ENCODE measurements at places on chromosomes 4 and X. TPM values are rescaled to one million over a fixed set of nuclear protein-coding genes. Genes with fewer than 3 reads are reported as not detected.
A peak's percentile ranks its signal among the peaks of the same experiment; 100 is the strongest.

- H3K27me3 ChIP-seq = peaks cover 27% of the 10 kb centered on the region
- no peak overlapping the region for H3K27ac ChIP-seq
- no peak overlapping the region for H3K4me3 ChIP-seq
- H3K4me1 ChIP-seq = no peaks in the 10 kb centered on the region
- DNase-seq = no peak
Observed at GRCh38 chr4:185096032-185096653, 46.9 kb upstream of the SLC25A4 start.

- H3K4me1 ChIP-seq = no peaks in the 10 kb centered on the region
- no peak overlapping the region for H3K4me3 ChIP-seq
- no peak overlapping the region for H3K27ac ChIP-seq
- DNase-seq = no peak
- H3K36me3 ChIP-seq = no peaks in the 10 kb centered on the region
Observed at GRCh38 chrX:13816176-13816575, 717 bp downstream of the GPM6B start.

- DNase-seq = no peak
- no peaks in the 10 kb centered on the region for H3K36me3 ChIP-seq
- H3K27ac ChIP-seq = no peak overlapping the region
- no peak overlapping the region for H3K4me3 ChIP-seq
- H3K4me1 ChIP-seq = no peaks in the 10 kb centered on the region
Observed at GRCh38 chrX:116872931-116873330, 410.2 kb upstream of the CT83 start.

DNA sequence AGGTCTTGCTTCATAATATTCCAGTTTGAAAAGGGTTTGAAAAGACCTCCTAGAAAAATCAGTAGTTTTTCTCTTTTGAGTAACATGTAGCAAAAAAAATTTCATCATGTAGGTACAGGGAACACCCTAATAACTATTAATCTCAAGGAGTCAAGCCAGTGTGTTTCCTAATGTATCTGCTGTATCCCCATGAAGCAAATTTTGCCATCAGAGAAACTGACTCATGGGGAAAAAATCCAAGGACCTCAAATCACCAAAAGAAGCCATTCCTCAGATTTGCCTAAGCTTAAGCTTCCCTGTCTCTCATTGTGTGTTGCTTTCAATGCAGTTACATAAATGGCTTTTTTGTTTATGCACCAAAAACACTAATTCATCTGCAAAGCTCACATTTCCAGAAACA is 29.7 kb downstream of the F9 start:
- H3K27me3 ChIP-seq = peaks cover 3% of the 10 kb centered on the region
- H3K36me3 ChIP-seq = no peaks in the 10 kb centered on the region
- H3K4me1 ChIP-seq = no peaks in the 10 kb centered on the region
- DNase-seq = no peak

The TNIP3 gene
- total RNA-seq = not detected

- H3K4me3 ChIP-seq = no peak overlapping the region
- H3K4me1 ChIP-seq = peaks cover 27% of the 10 kb centered on the region
- no peaks in the 10 kb centered on the region for H3K36me3 ChIP-seq
- no peak for DNase-seq
- H3K27me3 ChIP-seq = peaks cover 8% of the 10 kb centered on the region
Observed at GRCh38 chr4:99403380-99404184, 31.6 kb downstream of the ADH7 start.

DNA sequence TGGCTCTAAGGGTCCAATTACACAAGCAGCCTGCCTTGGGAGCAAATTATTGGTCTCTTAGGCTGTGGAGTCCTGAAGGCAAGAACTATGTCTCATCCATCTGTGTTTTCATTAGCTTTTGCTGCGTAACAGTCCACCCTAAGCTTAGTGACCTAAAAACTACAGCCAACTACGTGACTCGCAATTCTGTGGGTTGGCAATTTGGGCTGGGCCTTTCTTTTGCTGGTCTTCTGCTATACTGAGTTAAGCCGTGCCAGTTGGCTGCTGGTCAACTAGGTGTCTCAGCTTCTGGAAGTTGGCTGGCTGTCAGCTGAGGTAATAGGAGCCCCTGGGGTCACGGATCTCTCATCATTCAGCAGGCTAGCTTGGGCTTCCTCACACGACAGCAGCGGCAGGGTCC is 205.6 kb upstream of the S100G start:
- no peaks in the 10 kb centered on the region for H3K27me3 ChIP-seq
- no peak for DNase-seq
- H3K27ac ChIP-seq = no peak overlapping the region
- peaks cover 11% of the 10 kb centered on the region for H3K4me1 ChIP-seq
- no peak overlapping the region for H3K4me3 ChIP-seq

The CLDN22 gene
- total RNA-seq = not detected

- H3K27me3 ChIP-seq = no peaks in the 10 kb centered on the region
- H3K27ac ChIP-seq = no peak overlapping the region
- DNase-seq = no peak
- H3K4me3 ChIP-seq = no peak overlapping the region
- H3K36me3 ChIP-seq = peaks cover 9% of the 10 kb centered on the region
Observed at GRCh38 chr4:146488495-146489174, 33.1 kb downstream of the SLC10A7 start.

- no peak overlapping the region for H3K27ac ChIP-seq
- DNase-seq = no peak
- no peak overlapping the region for H3K4me3 ChIP-seq
- peaks cover 31% of the 10 kb centered on the region for H3K4me1 ChIP-seq
- no peaks in the 10 kb centered on the region for H3K27me3 ChIP-seq
Observed at GRCh38 chr4:123257591-123257990, 139.0 kb upstream of the SPRY1 start.

The CTPS2 gene
- total RNA-seq = 39.7 TPM

- H3K4me3 ChIP-seq = no peak overlapping the region
- H3K27ac ChIP-seq = no peak overlapping the region
- peak; percentile 27 for DNase-seq
- peaks cover 41% of the 10 kb centered on the region for H3K27me3 ChIP-seq
- H3K36me3 ChIP-seq = no peaks in the 10 kb centered on the region
Observed at GRCh38 chr4:7396186-7396910, 38.4 kb downstream of the PSAPL1 start.

The SMR3B gene
- total RNA-seq = not detected

The SSX3 gene
- not detected for total RNA-seq

GRCh38 chrX:108557580-108557979 is 117.9 kb downstream of the COL4A5 start:
- no peak overlapping the region for H3K27ac ChIP-seq
- peaks cover 15% of the 10 kb centered on the region for H3K4me1 ChIP-seq
- no peak for DNase-seq

The FOXR2 gene
- not detected for total RNA-seq

DNA sequence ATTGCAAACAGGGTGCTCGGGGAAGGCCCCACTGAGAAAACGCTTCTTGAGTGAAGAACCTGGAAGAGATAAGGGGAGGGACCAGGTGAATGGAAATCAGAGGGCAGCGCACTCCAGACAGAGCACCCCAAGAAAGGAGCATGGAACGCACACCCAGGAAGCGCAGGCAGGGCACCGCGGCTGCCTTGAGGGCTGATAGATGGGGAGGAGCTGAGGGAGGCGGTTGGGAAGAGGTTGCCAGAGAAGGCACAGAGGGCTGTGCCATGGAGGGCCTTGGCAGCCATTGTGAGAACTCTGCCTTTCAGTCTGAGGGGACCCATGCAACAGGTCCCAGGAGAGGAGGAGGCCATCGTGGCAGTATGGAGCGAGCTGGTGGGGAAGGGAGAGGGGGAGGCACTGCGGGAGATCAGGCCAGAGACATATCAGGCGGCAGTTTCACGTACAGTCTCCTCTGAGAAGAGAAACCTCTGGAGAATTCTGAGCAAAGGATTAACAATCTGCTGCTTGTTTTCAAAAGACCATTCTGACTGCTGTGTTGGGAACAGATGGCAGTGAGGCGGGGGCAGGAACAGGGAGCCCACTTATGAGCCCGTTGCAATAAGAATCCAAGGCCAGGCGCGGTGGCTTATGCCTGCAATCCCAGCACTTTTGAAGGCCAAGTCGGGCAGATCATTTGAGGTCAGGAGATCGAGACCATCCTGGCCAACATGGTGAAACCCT is 83.7 kb downstream of the PCYT1B start:
- H3K27me3 ChIP-seq = no peaks in the 10 kb centered on the region
- no peak overlapping the region for H3K27ac ChIP-seq
- H3K4me1 ChIP-seq = peaks cover 11% of the 10 kb centered on the region
- no peaks in the 10 kb centered on the region for H3K36me3 ChIP-seq

GRCh38 chrX:11929476-11929875 is 171.4 kb downstream of the MSL3 start:
- no peaks in the 10 kb centered on the region for H3K36me3 ChIP-seq
- H3K27ac ChIP-seq = no peak overlapping the region
- no peaks in the 10 kb centered on the region for H3K4me1 ChIP-seq
- H3K27me3 ChIP-seq = no peaks in the 10 kb centered on the region

The OPRPN gene
- total RNA-seq = not detected

- no peaks in the 10 kb centered on the region for H3K27me3 ChIP-seq
- no peak for DNase-seq
- H3K27ac ChIP-seq = no peak overlapping the region
- H3K4me1 ChIP-seq = peaks cover 3% of the 10 kb centered on the region
- no peaks in the 10 kb centered on the region for H3K36me3 ChIP-seq
Observed at GRCh38 chrX:134929808-134930207, 61.0 kb upstream of the SMIM10 start.

DNA sequence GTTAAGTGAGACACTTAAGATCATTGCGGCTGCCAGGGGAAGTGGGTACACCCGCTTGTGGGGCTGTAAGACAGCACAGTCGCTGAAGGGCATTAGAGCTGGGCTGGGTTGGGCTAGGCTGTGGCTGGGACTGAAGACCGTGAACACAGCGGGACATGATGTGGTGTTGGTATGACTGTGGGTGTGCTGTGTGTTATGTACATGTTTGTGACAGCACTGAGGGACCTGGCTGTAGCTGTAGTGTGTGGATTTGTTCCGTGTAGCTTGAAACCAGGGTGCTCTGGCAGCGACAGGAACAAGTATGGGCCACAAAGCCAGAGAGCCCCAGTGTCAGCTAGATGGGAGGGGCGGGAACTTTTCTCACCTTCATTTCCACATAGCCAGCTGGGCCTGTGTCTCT is 82.1 kb downstream of the NHSL2 start:
- H3K36me3 ChIP-seq = no peaks in the 10 kb centered on the region
- no peaks in the 10 kb centered on the region for H3K27me3 ChIP-seq
- no peak for DNase-seq
- H3K4me3 ChIP-seq = no peak overlapping the region
- H3K27ac ChIP-seq = no peak overlapping the region
- H3K4me1 ChIP-seq = peaks cover 50% of the 10 kb centered on the region

GRCh38 chr4:153905231-153905630 is 116.3 kb upstream of the SFRP2 start:
- H3K36me3 ChIP-seq = no peaks in the 10 kb centered on the region
- H3K27ac ChIP-seq = no peak overlapping the region
- no peaks in the 10 kb centered on the region for H3K4me1 ChIP-seq
- peaks cover 32% of the 10 kb centered on the region for H3K27me3 ChIP-seq

The COX7B2 gene
- not detected for total RNA-seq

GRCh38 chr4:2069986-2070385 is 10.9 kb downstream of the NAT8L start:
- peaks cover 8% of the 10 kb centered on the region for H3K4me1 ChIP-seq
- H3K4me3 ChIP-seq = no peak overlapping the region
- H3K27ac ChIP-seq = no peak overlapping the region
- no peaks in the 10 kb centered on the region for H3K36me3 ChIP-seq
- DNase-seq = no peak
- H3K27me3 ChIP-seq = no peaks in the 10 kb centered on the region

GRCh38 chr4:80312124-80312523 is 23.4 kb upstream of the CFAP299 start:
- DNase-seq = no peak
- peaks cover 14% of the 10 kb centered on the region for H3K4me1 ChIP-seq
- no peak overlapping the region for H3K4me3 ChIP-seq
- no peaks in the 10 kb centered on the region for H3K36me3 ChIP-seq

The AFAP1 gene
- 66.9 TPM for total RNA-seq

The JAKMIP1 gene
- total RNA-seq = not detected

The SUPT20HL2 gene
- not detected for total RNA-seq

DNA sequence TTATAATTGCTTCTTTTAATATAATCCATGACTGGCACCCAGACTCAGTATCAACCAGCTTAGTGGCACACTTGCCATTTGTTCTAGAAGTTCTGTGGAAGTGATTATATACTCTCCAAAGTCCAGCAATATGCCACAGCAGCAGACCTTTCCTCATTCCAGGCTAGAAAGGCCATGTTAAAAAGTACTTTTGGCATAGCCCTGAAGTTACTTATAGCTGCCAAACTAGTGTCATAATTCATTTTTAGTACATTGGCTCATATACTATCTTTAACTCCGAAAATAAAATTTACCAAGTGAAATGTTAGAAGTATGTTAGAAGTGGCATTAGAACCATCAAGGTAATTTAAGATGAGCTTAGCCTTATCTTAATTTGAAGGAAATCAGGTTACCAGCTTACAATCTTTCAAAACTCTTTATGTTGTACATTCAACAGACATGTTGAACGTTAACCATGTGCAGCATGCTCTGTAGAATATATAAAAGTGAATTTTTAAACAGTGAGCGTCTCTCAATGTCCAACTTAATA is 714.2 kb upstream of the LCORL start:
- no peak overlapping the region for H3K27ac ChIP-seq
- no peaks in the 10 kb centered on the region for H3K4me1 ChIP-seq
- H3K36me3 ChIP-seq = no peaks in the 10 kb centered on the region
- no peak overlapping the region for H3K4me3 ChIP-seq
- H3K27me3 ChIP-seq = no peaks in the 10 kb centered on the region

The FHIP1A gene
- 0.86 TPM for total RNA-seq

DNA sequence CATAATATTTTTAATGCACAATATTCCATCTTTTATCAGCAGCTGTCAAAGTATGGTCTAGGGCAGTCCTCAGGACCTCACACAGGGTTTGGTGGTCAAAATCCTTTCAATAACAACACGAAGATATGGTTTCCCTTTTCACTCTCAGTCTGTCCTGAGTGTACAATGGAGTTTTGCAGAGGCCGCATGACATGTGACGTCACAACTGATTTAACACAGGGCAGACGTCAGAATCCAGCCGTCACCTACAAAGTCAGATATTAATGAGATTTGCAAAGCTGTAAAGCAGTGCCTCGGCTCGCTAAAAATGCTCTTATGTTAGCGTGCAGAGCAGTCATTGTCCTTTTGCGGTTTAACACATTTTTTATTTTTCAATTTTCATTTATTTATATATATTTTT is 12.5 kb downstream of the ABLIM2 start:
- no peaks in the 10 kb centered on the region for H3K36me3 ChIP-seq
- no peak overlapping the region for H3K4me3 ChIP-seq
- H3K4me1 ChIP-seq = no peaks in the 10 kb centered on the region
- no peak for DNase-seq
- no peak overlapping the region for H3K27ac ChIP-seq

The AKAP4 gene
- not detected for total RNA-seq

DNA sequence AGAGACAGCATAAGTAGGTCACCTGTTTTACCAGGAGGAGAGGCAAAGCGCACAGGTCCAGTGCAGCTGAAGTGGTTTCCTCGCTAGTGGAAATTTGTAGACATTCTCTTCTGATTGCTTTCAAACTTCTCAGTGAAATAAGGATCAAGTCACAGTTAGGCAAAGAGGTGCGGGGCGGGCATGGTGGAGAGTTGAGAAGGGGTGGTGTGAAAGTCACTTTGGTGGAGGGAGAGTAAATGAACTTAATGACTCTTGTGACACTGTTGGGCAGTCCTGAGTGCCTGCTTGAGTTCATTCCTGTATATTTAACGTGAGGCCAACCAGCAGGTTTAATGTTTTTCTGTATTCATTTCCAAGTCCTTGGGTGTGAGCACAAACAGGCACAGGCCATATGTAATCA is 235.6 kb downstream of the TRIML1 start:
- DNase-seq = no peak
- H3K27ac ChIP-seq = no peak overlapping the region
- no peak overlapping the region for H3K4me3 ChIP-seq

GRCh38 chr4:122150931-122151330 is 1.2 kb upstream of the BLTP1 start:
- no peak overlapping the region for H3K4me3 ChIP-seq
- H3K4me1 ChIP-seq = peaks cover 20% of the 10 kb centered on the region
- peaks cover 5% of the 10 kb centered on the region for H3K36me3 ChIP-seq
- no peak overlapping the region for H3K27ac ChIP-seq

The SLC30A9 gene
- 51.5 TPM for total RNA-seq
